Motor neuron (in vitro differentiated cells): ENCODE measurements at places on chromosomes 1 and 21. TPM values are rescaled to one million over a fixed set of nuclear protein-coding genes. Genes with fewer than 3 reads are reported as not detected.

GRCh38 chr21:36727866-36728265, 29.0 kb downstream of the SIM2 start:
- no peak for ATAC-seq

DNA sequence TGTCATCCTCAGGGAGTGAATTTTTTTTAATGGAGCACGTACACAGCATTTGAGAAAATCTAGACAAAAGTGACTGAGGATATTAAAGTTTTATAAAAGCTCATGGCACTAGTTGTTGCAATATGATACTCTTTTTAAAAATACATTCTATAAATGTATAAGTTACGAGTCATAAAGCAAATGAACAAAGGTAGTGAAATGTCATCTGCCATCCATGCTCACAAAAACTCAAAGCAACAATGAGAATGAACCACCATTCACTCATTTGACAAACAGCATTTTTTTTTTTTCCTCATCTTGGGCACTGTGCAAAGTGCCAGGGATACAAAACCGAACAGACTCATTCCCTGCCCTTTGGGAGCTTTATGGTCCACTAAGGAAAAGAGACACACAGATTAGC, 38.7 kb downstream of the GPR137B start:
- no peak for ATAC-seq

GTF2B gene
- 37.5 and 48.8 TPM in 2 replicates for total RNA-seq

SPRR4 gene
- 1.2 TPM in 1 of 2 replicates, not detected in the other for total RNA-seq

- no peak for ATAC-seq
These were observed 422.6 kb downstream of the AMY1C start for GRCh38 chr1:104172243-104172681.

DNA sequence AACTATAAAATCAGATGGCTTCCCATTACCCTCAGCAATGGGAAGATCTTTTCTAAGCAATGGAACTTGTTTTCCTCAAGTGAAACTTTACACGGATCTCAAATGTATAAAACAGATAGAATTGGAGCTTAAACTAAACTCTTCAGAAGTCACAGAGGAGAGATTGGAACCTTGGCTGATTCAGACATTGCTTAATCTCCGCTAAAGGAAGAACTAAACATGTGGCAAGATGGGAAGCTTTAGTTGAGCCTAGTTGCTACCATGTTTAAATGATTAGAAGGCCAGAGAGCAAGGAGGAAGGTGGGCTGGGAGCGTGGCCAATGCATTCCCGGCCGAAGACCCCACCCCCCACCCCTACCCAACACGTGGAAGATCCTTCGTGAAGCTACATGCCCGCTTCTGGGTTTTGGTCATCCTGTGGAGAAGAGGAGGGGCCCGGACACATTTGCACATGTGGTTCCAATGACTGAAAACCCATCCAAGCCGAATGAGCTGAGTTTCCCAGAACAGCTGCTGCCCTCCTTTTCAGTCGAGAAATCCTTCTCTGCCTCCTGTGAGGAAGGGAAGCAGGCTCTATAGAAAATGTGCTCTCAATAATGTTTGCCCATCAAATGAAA, 164.3 kb downstream of the MIS18A start:
- no peak for ATAC-seq

- no peak for ATAC-seq
These were observed 25.0 kb downstream of the SRSF4 start for GRCh38 chr1:29156543-29157268.

GRCh38 chr1:211938561-211938997, 96.8 kb downstream of the INTS7 start:
- no peak for ATAC-seq

BCAN gene
- total RNA-seq, result 0.81 and 1.9 TPM in 2 replicates

GRCh38 chr1:212109728-212110127, 74.2 kb downstream of the DTL start:
- no peak for ATAC-seq

DNA sequence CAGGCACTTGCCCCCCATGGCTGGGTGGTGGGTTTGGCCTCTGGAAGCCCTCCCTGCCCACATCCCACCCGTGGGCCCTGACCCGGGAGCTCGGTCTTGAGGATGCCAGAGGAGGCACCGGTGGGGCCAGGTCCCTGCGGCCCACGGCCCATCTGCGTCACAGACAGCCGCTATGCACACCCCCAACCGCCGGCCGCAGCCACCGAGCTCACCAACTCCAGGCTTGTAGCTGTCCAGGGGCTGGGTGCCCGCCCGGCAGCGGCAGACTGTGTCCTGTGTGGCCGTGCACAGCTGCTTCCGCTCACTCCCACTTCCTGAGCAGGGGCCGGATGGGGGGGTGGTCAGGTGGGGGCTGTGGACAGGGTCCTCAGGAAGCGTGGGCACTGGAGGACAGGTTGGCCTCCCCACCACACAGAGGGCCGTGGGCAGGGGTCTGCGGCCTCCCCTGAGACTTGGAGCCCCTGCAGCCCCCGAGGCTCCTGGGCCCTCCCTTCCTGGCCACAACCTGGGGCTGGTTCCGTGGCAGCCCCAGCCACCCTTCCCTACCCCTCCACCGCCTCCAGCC, 1.1 kb downstream of the TNFRSF4 start:
- ATAC-seq, result no peak

PPOX gene
- total RNA-seq, result 18.4 and 22.0 TPM in 2 replicates

DNA sequence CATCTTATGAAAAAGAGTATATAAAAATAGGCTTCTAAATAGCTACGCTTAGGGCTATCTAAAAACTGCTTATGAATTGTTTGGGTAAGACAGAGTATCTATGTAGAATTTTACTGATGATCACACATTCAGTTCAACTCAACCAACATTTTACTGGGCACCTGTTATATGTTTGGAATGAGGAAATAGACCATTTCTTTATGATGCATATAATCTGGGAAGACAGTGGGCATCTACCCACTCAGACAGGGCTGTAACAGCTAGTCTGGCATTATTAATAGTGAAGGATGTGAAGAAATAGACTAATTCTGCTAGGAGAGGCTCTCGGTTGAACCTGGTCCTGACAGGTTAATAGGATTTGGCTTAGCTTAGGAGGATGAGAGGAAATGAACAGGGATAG, 56.9 kb downstream of the TIAM1 start:
- ATAC-seq, result no peak

GRCh38 chr1:910311-910880, 13.3 kb upstream of the SAMD11 start:
- no peak for ATAC-seq

FTCD gene
- 0.83 and 1.1 TPM in 2 replicates for total RNA-seq

DNA sequence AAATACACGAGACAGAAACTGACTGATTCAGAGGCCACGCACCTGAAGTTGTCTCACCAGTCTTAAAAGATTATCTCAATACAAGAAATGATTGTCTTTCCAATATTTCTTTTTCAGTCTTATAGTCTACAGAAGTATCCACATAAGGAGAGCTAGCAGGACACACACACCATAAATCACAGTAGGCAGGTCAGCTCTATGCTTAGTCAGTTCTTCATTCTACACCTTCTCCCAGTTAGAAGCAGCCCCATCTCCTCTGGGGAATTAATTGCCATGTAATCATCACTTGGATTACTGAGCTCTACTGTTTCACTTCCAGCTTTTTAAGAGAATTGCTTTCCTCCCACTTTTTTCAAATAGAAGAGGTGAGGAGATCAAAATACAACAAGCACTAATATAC, 59.6 kb downstream of the SMYD3 start:
- peak; percentile 98 for ATAC-seq

DNA sequence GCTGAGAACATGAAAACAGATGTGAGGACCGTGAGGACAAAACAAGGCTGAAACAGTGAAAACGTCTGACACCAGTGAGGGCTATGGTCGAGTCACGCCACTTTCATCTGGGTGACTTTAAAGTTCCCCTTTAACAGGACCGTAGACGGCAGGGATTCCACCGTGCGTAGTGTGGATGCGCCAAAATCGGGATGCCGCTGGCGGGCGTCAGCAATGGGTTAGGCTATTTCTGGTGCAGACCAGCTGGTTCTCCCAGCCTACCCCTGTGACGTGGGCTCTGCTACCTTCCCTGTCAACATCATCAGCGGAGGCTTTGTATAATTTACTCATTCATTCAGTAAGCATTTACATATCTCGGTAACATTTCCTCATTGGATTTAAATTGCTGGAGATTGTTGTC, 246.6 kb upstream of the AJAP1 start:
- ATAC-seq, result no peak

GRCh38 chr1:79982211-79982610, 975.7 kb upstream of the ADGRL4 start:
- no peak for ATAC-seq

DNA sequence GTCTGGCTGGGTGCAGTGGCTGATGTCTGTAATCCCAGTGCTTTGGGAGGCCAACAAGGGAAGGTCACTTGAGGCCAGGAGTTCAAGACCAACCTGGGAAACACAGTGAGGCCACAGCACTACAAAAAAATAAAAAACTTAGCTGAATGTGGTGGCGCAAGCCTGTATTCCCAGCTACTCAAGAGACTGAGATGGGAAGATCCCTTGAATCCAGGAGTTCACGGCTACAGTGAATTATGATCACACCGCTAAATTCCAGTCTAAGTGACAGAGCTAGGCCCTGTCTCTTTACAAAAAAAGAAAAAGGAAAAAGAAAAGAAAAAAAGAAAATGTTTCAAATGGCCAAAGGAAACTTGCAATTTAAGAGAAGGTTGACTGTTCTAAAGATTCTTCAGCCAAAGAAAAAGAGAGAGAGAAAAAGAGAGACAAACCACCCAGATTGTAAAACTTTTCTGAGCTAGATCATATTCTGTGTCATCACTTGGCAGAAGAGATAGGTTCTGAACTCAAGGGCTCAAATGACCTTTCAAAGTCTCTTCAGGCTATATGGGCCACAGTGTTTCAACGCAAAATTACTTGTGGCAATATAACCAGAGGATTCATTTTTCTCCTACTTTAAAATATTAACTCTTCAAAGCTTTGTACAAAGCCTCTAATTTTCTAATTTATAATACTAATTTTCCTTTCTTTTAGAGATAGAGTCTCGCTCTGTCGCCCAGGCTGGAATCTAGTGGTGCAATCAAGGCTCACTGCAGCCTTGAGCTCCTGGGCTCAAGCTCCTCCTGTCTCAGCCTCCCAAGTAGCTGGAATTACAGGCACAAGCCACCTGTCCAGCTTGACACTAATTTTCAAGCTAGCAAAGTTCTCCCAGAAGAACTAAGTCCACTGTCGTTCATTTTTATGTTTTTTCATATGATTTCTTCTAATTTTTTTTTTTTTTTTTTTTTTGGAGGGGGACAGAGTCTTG, 20.5 kb downstream of the ARID4B start:
- ATAC-seq, result no peak

DIO1 gene
- total RNA-seq, result 0.21 and 0.82 TPM in 2 replicates

ARHGAP29 gene
- total RNA-seq, result 121 and 149 TPM in 2 replicates

ELAVL4 gene
- 0.56 and 1.2 TPM in 2 replicates for total RNA-seq

- ATAC-seq, result no peak
These were observed 14.2 kb downstream of the C8A start for GRCh38 chr1:56868761-56869160.

ASPM gene
- 0.15 and 0.32 TPM in 2 replicates for total RNA-seq

GRCh38 chr1:207754974-207755700, 3.3 kb downstream of the CD46 start:
- ATAC-seq, result no peak

DNA sequence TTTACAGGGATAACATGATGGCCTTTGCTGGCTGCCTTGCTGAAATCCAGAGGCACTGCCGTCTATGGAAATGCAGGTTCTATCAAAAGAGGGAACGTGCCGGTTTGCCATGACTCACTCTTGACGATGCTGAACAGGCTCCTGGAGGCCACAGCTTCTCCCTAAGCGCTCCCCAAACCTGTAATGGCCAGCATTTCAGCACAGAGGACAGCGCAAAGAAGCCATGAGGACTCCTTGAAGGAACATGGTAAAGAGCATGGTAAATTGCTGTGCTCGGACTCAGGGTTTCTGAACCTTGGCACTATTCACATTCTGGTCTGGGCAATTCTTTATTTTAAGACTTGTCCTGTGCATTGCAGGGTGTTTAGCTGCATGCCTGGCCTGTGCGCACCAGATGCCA, 217.5 kb downstream of the CAMTA1 start:
- ATAC-seq, result no peak

GRCh38 chr1:113106910-113107309, 33.9 kb downstream of the LRIG2 start:
- no peak for ATAC-seq

- ATAC-seq, result no peak
These were observed 82.1 kb downstream of the FOXD2 start for GRCh38 chr1:47519971-47520370.

GRCh38 chr1:229624521-229625070, 1.3 kb downstream of the TAF5L start:
- ATAC-seq, result no peak

DNA sequence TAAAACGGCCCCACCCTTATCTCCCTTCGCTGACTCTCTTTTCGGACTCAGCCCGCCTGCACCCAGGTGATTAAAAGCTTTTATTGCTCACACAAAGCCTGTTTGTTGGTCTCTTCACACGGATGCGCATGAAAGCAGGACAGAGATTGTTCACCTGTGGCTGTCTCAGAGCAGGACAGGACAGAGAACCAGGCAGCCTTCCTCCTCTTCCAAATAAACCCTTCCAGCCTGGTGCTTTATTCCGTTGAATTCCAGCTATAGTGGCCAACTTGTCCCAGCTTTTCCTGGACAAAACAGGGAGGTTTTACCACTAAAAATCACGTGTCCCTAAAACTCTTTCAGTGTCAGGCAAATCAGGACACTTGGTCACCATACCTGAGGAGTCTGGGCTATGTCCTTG, 9.5 kb upstream of the DMRTB1 start:
- no peak for ATAC-seq

KCNT2 gene
- total RNA-seq, result 0.24 and 0.45 TPM in 2 replicates

- no peak for ATAC-seq
These were observed 243.0 kb downstream of the TRABD2B start for GRCh38 chr1:47754221-47754620.

MYCL gene
- total RNA-seq, result 52.0 and 60.7 TPM in 2 replicates

LEMD1 gene
- total RNA-seq, result 36.4 and 38.1 TPM in 2 replicates

DNA sequence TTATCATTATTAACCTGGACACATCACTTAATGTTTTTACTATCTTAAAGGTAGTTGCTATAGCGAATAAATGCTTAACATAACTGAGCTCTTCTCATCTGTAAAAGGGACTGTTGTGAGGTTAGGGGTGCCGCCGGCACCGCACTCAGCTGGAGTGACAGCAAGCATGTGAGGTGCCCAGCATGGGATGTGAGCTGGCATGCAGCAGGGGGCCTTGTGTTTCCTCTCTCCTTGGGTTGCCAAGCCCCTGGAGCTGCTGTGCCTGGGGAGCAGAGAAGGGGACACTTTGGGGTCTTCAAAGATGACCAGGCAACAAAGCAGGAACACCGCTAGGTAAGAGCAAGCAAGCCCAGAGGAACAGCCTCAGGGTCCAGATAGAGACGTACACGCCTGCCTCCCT, 2.1 kb upstream of the ZC3H12A start:
- no peak for ATAC-seq
